Renal cortical epithelial cell (primary cell): ENCODE measurements at places on chromosomes 5 and 9. TPM values are rescaled to one million over a fixed set of nuclear protein-coding genes. Genes with fewer than 3 reads are reported as not detected.
A peak's percentile ranks its signal among the peaks of the same experiment; 100 is the strongest.

Gene TMOD1
- 1.6 and 6.5 TPM in 2 replicates for total RNA-seq

GRCh38 chr9:92738661-92739081, 26.0 kb downstream of the BICD2 start:
- DNase-seq, result no peak

GRCh38 chr9:16386007-16386826, 484.3 kb downstream of the BNC2 start:
- peak; percentile 48 for DNase-seq

GRCh38 chr5:28750251-28750650, 1711.9 kb upstream of the CDH9 start:
- no peak for DNase-seq

GRCh38 chr5:123427281-123427680, 4.1 kb upstream of the CEP120 start:
- DNase-seq, result no peak

GRCh38 chr9:10371824-10372223, 241.0 kb downstream of the PTPRD start:
- DNase-seq, result no peak

Gene CDH9
- not detected in 2 replicates for total RNA-seq

DNA sequence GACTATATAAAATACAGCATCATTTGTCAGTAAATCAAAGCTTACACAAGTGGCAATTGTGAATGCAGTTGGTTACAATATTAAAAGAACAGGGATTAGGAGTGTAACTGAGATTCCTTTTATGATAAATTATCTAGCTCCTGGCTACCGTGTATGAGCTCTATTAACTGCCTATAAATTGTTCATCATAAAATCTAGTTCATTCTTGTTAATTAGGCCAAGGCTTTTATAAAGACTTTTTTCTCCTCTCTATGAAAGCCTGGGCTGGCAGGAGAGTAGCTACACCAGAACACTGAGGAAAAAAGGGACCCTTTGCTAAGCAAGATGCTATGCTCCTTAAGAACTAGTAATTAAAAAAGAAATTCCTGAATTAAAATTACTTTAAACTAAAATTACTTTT, 132.4 kb upstream of the MEF2C start:
- no peak for DNase-seq

Gene HEXB
- total RNA-seq, result 99.8 and 127 TPM in 2 replicates

Gene HTR1A
- total RNA-seq, result 0.35 TPM in 1 of 2 replicates, not detected in the other

DNA sequence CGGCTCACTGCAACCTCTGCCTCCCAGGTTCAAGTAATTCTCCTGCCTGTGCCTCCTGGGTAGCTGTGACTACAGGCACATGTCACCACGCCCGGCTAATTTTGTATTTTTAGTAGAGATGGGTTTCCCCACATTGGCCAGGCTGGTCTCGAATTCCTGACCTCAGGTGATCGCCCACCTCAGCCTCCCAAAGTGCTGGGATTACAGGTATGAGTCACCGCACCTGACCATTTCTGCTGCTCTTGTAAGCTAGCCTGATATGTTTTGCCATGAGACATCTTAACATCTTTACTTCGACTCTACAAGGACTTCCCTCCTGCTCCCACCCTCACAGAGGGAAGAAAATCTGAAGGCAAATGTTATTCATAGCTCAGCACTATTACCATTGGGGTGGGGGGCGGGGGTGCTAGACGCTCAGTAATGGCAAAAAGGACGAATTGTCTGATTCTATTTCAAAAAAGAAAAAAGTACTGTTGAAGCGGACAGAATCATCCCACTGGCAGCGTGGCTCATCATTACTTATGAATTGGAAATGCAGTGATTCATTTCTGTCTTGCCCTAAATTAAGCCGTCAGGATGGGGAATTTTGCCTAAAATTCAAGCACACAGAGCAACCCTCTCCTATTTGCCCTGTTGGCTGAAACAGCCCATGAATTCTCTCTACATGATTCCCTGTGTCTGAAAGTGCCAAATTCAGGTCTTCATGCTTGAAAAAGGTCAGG, 46.4 kb upstream of the WWC1 start:
- no peak for DNase-seq

Gene RECK
- 9.6 and 11.6 TPM in 2 replicates for total RNA-seq

Gene PALM2AKAP2
- 1.0 and 20.4 TPM in 2 replicates for total RNA-seq

Gene PCDHB3
- 0.52 and 2.9 TPM in 2 replicates for total RNA-seq

GRCh38 chr5:155728146-155728856, 598.7 kb upstream of the SGCD start:
- DNase-seq, result no peak

DNA sequence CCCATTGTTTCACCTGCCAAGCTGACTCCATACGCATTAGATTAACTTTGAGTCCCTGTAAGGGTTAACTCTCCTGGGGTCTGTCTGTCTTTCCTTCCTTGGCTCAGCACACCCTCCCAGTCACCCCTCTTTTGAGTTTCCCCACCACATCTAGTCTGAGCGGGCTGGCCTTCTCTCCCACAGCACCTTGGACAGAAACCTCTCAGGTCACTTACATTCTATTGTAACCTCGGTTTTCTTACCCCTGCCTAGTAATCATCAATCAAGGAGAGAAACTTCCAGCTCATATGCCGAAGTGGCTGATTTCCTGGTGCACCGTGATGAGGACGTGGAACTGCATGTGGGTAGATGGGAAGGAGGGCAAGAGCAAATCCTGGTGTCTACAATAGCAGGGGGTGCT, 102.1 kb downstream of the MYO10 start:
- no peak for DNase-seq

DNA sequence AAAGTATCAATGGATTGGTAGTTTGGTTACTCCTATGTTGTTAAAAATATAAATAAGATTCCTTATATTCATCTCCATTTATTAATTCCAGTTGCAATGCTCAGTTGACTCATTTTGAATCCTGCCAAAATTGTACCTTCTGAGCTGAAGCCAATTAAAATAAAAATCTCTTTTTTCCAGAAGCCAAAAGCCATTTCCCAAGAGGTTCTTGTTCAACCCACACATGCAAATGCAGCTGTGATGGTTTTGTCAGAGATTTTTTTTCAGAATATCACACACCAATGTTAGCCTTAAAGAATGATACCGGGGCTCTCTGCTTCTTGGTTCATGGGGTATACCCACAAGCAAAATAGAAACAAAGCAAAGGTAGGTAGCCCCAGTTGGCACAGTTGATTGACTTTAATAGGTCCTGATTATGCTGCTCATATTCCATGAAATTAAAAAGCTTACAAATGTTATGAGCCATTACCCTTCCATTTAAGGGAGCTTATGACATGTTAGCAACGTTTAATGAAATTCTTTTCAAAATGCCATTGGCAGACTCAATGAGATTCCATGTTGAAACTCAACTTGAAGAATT, 208.0 kb downstream of the SGCD start:
- no peak for DNase-seq

GRCh38 chr5:103441523-103441922, 121.1 kb downstream of the NUDT12 start:
- DNase-seq, result no peak

GRCh38 chr9:38022203-38022895, 46.7 kb downstream of the SHB start:
- DNase-seq, result no peak

DNA sequence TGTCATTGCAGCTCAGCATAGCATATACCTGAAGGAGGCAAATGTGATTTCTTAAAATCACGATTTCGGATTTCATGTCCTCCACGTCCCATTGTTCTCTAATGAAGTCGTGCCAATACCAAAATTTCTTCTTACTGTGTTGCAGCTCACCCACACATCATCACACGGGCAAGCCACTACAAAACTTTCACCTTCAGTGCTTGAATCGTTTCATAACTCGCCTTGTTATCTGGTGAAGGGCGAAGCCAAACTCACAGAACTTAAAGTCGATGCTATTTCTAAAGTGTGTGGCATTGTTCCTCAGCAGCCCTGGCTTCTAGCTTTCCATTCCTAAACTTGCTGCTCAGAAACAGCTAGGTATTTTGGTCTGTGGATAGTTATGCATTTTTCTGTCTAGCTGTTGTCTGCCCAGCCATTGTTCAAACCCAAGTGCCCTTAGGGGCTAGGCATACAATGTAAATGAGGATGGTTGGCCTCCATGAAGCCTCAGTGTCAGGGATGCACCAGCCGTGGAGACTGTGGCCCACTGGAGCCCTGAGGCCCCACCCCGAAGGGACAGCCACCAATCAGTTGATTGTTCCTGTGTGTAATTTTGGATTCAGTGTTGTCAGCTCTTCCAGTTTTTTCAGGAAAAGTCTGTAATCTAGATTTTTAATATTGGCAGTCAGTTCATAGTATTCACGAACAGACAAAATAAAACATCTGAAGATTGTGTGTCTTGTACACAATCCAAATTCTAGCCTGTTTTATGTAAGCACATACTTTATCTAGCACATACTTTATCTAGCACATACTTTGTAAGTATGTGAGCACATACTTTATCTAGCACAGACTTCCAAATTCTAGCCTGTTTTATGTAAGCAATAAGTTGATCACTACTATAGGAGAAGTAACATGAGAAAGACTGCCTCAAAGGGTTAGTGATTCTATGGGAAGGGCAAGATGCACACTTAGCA, 112.8 kb downstream of the DAPK1 start:
- no peak for DNase-seq

DNA sequence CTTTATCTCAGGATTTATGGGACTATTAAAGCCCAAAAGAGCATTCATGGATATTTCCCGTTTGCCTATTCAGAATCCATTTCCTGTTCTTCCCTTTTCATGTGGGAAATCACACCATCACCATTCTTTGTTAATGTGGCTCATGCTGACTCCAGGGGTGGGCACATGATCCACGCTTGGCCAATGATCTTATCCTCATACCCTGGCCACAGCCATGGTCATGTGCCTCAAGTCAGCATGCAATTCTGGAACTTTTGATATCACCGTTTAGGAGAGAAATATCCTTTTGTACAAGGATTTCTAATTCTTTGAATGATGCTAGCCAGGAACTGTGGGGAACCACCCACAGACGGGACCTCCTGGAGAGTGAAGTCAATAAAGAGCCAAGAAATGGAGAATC, 272.2 kb downstream of the PRELID2 start:
- no peak for DNase-seq

Gene MYOZ3
- total RNA-seq, result 0.45 and 0.87 TPM in 2 replicates

Gene FCN2
- not detected in 2 replicates for total RNA-seq

GRCh38 chr9:69719983-69720382, 39.8 kb downstream of the PTAR1 start:
- no peak for DNase-seq

Gene ADGRV1
- 0.35 and 0.55 TPM in 2 replicates for total RNA-seq

Gene STPG3
- total RNA-seq, result not detected in 2 replicates
